Activated naive CD4-positive, alpha-beta T cell (primary cell): ENCODE measurements at places on chromosomes 3 and 15.

GRCh38 chr3:127824151-127824825 lies 2.0 kb upstream of the MGLL start:
- no peak for DNase-seq

DNA sequence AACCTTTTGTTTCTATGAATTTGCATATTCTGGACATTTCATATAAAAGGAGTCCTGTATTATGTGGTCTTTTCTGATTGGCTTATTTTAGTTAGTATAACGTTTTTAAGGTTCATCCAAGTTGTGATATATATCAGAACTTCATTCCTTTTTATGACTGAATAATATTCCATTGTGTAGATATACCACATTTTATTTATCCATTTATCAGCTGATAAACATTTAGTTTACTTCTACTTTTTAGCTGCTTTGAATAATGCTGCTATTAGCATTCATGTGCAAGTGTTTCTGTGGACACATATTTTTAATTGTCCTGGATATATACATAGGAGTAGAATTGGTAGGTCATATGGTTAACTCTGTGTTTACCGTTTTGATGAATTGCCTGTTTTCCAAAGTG lies 498.5 kb upstream of the ADAMTS9 start:
- no peak for DNase-seq

DNA sequence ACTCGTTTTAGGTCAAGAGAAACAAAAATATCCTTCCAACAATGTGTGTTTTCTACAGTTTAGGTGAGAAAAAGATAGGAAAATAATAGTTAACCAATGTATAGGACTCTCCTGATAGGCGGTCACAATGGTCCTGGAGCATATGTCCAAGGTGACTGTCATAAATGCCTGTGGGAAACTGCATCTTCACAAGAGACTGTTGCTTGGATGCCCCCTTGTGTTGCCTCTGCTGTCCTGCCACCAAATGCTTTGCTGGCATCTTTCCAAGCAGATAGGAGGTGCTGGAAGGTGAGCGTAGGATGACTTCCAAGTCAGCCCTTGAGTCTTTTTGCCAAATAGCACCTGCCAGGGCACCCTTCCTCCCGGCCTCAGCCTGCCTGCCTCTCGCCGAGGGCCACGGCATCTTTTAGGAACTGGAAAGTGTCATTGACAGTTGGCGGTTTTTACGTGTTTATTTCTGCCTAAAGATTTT lies 24.1 kb upstream of the SACM1L start:
- no peak for DNase-seq

GRCh38 chr3:158267015-158267414 lies 157.1 kb downstream of the RSRC1 start:
- no peak for DNase-seq

- no peak for DNase-seq
Measured at GRCh38 chr3:11494131-11494916, 149.4 kb downstream of the VGLL4 start.

DNA sequence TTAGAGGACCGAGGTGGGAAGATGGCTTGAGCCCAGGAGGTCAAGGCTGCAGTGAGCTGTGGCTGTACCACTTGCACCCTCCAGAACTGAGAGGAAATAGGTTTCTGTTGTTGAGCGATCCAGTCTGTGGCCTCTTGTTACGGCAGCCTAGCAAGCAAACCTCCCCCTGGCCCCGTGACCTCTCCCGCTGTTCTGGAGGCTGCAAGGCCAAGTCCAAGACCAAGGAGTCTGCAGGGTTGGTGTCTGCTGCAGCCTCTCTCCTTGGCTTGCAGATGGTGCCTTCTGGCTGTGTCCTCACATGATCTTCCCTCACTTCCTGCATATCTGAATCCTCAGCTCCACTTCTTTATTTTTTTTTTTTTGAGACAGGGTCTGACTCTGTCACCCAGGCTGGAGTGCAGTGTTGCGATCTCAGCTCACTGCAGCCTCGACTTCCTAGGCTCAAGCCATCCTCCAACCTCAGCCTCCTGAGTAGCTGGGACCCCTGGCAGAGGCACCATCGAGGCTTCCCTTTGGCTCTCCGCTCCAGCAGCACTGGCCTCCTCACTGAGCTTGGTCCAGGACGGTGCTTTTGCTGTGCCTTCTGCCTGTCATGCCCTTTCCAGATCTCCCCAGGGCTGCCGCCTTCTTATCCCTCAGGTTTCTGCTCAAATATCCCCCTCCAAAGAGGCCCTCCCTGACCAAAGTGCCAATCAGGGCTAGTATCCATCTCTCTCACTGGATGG lies 18.0 kb upstream of the PLXND1 start:
- DNase-seq: no peak

DNA sequence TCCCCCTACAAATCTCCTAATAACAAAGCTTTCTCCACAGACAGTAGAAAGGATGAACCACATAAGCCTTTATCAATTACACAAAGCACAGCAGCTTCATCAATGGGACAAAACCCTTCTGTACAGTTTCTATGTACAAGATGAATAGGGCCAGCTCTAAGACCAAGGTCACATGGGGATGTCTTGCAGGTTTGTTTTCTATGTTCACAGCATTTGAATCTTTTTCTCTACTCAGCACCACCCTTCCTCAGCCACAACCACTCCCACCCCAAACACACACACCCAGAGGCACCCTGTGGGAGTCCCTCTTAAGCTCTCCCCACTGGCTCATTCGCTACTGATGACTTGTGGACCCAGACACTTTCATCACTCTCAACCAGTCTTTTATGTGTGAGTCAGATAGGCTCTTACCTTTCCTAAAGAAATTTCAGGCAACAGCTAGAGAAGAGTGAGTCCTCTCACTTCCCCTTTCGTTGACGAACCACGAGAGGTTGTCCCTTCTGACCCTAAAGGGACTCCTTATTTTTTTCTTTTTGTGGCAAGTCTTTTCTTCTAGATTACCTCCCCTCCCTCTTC lies 57.9 kb downstream of the ARHGAP31 start:
- no peak for DNase-seq

DNA sequence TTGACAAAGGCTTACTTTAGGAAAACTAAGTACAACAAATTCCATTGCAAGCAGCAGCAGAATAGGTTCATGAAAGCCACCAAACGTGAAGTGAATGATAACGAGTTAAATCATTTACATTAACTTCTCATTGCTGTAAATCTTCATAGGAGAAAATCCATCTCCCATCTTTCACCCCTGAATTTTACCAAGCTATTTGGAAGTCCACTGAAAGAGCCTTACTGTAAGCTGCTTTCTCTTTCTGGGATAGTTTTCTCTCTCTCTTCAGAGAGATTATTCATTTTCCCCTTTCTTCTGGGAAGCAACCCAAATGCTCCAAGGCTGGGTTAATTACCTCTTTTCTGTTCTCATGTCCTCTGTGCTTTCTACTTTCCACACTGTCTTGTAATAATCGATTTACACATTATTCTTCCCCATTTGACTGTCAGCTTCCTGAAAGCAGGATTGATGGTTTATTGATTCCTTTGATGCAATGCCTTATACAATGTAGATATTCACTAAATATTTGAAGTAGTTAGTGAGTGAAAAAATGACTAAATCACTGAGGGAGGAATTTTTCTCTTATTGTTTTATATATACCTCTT lies 914.3 kb upstream of the ARPP21 start:
- no peak for DNase-seq

DNA sequence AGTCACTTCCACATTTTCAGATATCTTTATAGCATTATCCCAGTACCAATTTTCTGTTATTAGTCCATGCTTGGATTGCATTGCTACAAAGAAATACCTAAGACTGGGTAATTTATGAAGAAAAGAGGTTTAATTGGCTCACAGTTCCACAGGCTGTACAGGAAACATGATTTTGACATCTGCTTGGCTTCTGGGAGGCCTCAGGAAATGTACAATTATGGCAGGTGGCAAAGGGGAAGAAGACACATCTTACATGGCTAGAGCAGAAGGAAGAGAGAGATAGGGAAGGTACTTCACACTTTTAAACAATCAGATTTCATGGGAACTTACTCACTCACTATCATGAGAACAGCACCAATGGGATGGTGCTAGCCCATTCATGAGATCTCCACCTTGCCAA lies 172.3 kb upstream of the GPR149 start:
- DNase-seq: no peak

DNA sequence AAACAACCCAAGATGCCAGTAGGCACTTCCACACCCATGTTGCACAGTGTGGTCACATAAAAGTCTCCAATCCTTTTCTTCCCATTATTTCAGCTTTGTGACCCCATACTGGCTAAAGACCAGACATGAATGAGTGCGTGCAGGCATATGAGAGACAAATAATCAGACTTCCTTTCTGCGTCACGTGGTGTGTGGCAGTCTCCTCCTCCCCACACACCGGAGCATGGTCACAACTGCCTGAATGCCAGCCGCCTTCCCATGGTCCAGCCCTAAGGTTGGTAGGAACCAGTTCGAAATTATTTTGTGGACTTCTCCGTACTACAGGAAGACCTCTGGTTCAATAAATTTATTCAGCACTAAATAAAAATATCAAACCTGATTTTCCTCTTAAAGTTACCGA lies 65.5 kb downstream of the VGLL4 start:
- DNase-seq: no peak

- DNase-seq: no peak
Measured at GRCh38 chr3:188046561-188047211, 107.3 kb upstream of the LPP start.

DNA sequence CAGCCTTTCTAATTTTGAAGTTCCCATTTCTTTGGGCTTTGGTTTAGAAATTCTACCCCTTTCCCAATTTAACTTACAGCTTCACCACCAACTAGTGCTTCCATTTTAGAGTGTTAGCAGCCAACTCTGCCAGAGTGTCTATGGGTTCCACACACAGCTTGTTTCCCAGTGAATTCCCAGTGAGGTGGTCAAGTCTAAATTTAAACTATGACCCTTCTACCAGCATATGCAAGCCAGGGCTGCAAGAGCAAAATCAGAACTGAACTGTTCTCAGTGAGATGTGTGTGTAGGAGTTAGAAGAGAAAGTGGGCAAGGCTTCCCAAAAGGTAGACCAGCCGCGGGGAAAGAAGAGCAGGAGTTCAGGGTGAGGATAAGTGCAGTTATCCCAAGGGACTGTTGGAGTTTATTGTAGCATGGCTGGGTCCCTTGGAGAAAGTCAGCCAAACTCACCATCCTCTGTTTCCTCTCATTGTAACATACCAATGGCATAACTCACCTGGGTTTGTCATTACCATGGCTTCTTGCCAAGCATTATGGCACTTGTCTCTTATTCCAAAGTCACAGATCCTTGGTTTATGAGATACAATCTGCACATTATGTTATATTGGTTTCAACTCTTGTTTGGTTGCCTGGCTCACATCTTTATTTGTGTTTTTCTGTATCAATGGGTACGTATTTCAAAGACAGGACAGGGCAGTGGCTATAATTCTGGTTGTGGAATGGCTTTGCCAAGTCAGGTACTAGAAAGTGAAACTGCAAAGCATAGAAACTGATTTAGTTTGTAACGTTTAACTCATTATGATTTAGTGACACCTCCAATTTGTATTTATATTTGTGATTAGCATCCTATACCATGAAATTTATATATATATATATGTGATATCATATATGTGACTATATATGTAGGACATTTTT lies 130.2 kb upstream of the UMPS start:
- DNase-seq: no peak

DNA sequence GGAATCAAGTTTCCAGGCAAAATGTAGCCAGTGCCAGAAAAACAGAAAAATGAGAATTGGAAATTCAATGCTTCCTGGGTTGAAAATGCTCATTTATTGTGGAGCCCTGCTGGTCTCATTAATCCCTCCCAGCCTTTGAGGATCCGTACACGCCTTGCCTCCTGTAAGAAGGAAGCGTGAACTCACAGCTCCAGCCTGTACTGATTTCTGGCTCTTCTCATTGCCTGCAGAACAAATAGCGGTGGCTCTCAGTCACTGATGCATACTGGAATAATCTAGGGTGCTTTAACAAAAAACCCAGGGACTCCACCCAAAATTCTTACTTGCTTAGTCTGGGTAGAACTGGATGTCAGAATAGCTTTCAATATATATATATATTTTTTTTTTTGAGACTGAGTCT lies 29.3 kb upstream of the SLC24A5 start:
- no peak for DNase-seq

DNA sequence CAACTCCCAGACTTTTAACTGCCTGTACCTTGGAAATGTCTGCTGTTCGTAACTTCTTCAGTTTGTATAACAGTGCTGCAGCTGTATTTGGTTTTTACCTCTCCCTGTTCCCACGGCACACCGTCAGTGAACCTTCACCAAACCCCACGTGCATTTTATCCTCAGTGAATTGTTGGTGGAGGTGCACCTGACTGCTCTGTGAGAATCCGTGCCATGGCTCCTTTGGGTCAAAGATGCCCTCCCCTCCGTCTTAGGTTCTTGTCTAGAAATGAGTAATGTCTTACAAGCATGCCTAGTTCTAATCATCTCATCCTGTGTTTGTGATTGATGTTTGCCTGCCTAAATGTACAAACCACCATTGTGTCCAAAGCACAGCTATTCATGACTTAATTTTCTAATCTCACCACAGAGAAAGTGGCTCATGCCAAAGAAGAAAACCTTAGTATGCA lies 28.2 kb downstream of the TPM1 start:
- DNase-seq: no peak

DNA sequence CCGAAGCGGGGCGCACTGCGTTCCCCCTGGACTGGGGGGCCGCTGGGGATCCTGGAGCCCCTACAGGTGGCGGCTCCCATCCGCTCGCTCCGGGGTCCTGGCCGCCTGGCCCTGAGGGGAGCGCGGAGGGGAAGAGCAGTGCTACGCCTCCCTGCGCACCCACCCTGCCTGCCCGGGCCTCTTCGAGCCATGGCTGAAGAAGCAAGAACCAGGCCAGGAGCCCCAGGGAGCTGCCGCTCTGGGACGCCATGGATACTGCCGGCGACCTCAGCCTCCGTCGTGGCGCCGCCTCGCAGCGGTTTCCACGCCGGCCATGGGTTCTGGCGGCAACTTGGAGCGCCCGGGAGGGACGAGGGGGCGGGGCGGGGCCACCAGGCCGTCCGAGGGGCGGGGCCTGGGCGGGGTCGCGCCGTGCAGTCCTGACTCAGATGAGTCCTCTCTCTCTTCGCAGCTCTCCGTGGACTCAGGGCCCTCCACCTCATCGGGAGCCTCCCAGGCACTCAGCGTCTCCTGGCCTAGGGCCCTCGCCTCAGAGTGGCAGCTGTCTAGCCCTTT lies 50.9 kb downstream of the MYL3 start:
- peak; percentile 64 for DNase-seq

DNA sequence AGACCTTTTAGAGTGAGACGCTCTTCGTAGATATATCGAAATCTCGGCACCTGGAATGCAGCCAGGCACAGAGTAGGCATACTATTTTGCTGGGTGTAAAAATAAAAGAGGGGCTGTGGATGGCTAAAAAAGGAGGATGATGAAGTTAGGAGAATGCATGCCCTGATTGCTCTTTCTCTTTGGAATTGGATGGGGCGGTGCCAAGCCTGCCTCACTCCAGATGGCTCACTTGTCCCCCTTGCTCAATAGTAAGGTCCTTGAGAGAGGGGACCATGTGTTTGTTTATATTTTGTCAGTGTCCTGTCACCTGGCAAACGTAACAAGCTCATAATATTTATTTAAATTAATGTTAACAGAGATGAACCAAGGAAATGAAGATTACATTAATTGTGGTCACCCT lies 33.0 kb downstream of the SNRK start:
- DNase-seq: no peak

DNA sequence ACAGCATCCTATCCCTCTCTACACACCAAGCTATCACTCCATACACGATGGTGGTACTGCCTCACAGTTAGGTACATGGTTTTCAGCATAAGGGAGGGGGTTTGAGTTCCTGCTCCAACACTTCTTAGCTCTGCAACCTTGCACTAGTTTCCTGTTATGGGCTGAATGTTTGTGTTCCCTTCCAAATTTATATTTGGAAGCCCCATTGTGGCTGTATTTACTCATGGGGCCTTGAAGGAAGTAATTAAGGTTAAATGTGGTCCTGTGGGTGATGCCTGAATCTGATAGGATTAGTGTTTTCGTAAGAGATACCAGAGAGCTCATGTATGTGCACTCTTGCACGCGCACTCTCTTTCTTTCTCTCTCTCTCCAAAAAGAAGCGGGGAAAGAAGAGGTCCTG lies 259.4 kb downstream of the RORA start:
- no peak for DNase-seq
